ENCODE measurements at places on chromosomes 11 and 22.

GRCh38 chr11:131064373-131064991, 148.2 kb upstream of the SNX19 start:
- DNase-seq: peak; percentile 74

DNA sequence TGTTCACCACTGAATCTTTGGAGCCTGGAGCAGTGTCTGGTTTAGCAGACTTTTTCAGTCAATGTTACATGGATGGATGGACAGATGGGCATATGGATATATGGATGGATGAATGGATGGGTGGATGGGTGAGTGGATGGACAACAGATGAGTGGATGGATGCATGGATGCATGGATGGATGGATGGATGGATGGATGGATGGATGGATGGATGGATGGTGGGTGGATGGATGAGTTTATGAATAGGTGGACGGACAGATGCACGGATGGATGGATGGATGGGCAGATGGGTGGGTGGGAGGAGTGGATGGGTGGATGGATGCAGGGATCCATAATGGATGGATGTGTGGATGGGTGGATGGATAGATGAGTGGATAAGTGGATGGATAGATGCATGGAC, 19.0 kb downstream of the PSMD13 start:
- DNase-seq: no peak

DNA sequence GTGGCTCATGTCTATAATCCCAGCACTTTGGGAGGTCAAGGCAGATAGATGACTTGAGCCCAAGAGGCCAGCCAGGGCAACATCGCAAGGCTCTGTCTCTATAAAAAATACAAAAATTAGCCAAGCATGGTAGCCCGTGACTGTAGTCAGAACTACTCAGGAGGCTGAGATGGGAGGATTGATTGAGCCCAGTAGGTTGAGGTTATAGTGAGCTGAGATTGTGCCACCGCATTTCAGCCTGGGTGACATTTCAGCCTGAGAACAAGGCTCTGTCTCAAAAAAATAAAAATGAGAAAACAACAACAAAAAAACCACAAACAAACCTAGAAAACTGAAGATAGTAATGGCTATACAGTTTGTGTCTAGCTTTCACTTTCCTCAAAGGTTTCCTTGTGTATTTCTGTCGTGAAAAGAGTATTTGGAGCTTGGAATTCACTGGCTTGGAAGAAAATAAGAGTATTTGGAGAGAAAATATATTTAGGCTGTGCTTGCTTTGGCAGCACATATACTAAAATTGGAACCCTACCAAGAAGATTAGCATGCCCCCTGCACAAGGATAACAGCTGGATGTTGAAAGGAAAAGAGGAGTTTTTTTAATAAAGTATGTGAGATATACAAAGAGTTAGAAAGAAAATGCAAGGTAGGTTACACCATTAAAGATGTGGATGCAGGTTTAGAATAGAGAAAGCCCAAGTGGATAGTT, 3.9 kb upstream of the BIRC3 start:
- DNase-seq: no peak

- DNase-seq: no peak
Measured at GRCh38 chr11:74069146-74070046, 60.5 kb upstream of the UCP3 start.

- no peak for DNase-seq
Measured at GRCh38 chr11:15704064-15704463, 589.3 kb downstream of the INSC start.

DNA sequence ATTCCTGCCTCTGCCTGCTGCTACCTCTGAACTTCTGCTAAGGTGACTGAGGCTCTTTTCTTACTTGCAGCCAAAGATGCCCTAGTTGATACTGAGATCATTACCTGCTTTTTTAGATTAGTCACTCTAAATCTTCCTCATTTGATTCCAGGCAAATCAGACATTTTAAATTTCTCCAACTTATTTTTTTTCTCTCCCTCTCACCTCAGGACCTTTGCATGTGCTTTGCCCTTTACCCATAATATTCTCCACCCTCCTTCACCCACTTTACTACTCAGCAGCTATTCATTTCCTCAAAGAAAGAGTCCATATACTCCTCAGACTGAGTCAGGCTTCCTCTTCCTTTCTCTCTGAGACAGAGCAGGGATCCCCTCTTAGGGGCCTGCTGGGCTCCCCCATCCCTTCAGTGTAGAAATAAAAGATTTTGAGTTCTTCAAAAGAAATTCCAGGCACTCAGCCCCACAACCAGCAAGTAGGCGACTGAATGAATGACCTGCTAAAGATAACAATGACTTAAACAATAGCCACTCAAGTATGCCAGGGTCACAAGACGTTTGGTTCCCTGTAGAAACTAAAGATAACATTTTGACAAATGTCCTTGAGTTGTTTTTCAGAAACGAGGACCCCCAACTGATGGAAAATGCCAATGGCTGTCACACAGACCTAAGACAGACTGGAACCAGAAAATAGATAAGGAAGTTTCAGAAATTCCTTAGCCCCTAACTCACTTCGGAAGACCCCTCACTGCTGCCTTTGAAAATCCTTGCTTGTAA, 104.2 kb downstream of the MTNR1B start:
- DNase-seq: no peak

DNA sequence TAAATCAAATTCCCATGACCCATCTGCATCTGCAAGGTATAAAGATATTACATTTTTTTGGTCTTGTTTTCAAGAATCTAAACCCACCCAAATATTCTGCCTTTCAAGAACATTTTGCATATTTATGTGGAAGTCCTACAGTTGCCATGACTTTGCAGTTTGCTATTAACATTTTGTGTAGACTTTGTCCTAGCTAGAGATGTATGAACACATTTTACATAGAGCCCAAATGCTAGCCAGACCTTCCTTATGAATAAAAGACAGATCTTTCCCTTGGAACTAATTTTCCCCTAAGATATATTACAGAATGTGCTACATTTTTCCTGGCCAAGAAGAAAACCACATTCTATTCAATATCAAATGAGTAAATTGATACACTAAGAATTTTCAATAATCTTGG, 772.5 kb downstream of the KCNA4 start:
- no peak for DNase-seq

DNA sequence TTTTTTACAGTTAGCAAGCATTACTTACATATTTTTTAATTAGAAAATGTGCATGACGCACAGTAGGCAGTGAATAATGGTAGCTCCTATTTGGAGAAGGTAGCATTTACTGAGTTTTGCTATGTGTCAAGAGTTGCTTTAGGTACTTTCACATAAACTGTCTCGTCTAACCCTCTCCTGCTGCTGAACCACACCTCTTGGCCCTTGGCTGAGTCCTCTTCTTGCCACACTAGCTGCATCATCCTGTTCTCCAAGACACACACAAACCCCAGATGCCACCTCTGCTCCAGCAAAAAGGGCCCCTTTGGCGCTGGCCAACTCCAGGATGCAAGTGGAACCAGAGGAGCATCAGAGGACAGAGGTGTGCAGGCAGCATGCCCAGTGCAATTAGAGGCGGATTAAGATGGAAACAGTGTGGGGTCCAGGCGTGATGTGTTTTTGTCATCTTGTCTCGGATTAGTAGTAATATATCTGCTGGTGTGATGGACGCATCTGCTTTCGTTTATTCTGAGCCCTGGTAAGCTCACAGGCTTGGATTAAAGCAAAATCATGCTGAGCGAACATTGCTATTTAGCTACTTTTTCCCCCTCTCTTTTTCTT, 367.0 kb upstream of the CADM1 start:
- DNase-seq: no peak

GRCh38 chr22:19868773-19869471, 14.2 kb upstream of the GNB1L start:
- DNase-seq: peak; percentile 75

DNA sequence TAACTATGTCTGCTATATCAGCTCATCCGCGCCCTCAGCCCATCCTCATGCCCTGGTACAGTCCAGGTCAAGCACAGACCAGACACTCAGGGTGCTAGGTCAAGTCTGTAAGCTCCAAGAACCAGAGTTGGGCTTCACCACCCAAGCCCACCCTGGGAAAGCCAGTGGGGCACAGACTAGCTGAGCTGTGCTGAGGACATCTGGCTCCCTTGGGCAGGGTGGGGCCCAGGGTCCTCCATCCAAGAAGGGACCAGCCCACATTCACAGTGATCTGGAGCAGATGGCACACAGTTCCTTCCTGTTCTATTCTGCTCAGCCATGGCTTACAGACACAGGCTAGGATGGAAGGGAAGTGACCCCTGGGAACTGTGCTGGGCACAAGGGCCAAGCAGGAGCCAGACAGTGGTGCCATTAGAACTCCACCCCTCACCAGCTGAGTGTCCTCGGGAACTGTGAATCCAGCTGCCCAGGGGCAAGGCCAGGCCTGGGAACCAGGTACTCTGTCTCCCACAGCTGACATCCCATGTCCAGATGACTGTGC, 9.1 kb downstream of the P2RY6 start:
- DNase-seq: no peak

- DNase-seq: no peak
Measured at GRCh38 chr11:45237711-45238315, 48.3 kb downstream of the SYT13 start.

DNA sequence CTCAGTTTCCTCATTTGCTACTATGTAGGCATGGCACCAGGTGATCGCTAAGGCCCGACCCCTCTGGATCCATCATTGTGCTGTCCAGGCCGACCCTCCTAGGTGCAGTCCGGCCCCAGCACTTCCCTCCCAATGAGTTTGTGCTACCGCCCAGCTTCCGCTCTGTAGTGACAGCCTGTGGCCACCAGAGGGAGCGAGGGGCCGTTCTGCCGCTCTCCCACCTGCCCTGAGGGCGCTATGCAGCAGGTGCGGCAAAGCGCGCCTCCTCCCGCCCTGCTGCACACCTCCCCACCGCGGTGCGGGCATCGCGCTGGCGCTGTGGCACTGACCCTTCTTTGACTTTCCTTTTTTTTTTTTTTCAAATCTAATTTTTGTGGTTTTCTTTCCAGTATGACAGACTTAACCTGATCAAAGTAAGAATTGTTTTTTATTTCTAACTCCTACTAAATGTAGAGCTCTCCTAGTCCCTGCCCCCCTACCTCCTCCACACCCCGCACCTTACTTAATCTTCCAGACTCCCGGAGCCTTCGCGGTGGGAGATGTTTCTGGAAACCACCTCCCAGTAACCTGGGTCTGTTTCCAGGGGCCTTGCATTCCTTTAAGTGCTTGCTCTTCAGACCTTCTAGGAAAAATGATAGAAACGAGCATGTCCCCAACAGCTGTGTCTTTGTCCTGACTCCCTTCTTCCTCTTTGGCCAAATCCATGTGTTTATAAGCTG, 73.7 kb downstream of the SCN3B start:
- peak; percentile 65 for DNase-seq

- DNase-seq: no peak
Measured at GRCh38 chr22:44920183-44920582, 89.6 kb downstream of the PHF21B start.

DNA sequence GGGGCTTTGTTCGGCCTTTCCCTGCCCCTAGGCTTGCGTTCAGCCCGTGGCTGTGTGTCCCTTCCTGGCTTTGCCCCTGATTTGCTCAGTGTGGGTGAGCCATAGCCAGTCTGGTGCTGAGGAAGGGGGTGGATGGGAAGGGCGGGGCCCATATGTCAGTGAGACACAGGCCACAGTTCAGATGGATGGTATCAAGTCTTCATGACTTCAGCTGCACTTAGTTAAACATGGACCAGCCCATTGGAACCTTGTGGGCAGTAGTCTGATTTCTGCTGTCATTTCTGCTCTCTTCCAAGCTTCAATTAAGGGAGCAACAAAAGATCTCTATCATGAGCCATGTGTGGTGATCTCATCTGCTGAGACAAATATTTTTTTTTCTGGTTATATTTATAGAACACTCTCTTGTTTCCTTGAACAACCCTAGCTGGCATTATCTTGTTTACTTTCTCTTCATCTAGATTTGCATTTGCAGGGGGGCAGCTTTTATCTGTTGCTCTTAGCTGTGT, 21.6 kb upstream of the PEX26 start:
- DNase-seq: peak; percentile 26

GRCh38 chr22:32951807-32952153, 106.4 kb downstream of the SYN3 start:
- DNase-seq: peak; percentile 15

DNA sequence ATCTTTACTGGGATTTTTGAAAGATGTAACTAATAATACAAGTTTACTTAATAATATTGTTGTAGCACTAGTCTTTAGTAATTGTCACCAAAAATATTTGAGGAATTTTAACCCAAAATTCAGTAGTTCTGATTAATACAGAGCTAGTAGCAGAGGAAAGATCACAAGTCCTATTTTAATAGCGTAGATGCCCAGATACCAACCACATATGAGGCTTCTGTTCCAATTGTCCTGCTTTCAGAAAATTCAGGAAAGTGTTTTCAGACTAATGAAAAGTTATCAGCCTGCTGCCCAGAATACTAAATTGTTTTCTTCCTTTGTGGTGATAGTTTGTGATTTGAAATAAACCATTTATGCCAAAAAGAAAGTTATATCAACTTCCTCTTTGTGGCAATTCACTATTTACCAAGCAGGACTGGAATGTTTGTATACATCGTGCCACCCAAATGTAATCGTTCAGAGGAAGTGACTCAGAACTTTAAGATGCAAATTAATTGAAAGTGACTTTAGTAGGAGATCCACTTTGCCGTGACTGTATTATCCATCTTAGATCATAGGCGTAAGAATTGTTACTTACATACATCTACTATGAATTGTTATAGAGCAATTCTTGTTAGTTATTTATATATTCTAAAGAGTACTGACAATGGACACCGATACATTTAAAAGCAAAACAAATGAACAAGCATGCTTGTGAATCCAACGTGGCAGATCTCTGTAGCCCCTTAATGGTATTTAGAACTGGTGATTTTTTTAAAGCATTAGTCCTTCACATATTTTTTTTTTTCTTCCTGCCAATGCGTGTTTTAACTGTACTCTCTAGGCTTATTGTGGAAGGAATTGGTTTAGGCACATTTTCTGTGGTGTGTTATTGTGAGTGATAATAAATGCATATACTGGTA, 231.0 kb downstream of the DDX10 start:
- DNase-seq: no peak

DNA sequence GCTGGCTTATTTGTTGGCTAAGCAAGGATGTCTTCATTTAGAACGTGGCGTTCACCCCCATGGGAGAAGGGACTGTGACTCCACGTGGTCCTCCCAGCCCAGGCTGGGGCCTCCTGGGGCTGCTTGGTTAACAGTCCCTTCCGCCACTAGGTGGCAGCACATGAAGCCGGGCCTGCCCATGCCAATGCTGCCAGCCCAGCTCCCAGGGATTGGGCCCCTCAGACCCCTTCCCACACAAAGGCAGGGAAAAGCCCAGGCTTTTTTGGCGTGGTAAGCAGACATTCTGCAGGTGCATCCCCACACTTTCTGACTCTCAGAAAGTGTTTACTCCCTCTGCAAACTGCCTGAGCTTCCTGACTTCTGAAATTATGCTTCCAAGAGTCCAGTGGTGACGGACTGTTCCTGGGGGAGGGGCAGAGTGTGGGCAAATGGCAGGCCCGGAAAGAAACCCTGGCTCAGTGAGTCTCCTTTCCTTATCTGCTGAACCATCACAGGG, 3.1 kb downstream of the CBX6 start:
- DNase-seq: peak; percentile 80

DNA sequence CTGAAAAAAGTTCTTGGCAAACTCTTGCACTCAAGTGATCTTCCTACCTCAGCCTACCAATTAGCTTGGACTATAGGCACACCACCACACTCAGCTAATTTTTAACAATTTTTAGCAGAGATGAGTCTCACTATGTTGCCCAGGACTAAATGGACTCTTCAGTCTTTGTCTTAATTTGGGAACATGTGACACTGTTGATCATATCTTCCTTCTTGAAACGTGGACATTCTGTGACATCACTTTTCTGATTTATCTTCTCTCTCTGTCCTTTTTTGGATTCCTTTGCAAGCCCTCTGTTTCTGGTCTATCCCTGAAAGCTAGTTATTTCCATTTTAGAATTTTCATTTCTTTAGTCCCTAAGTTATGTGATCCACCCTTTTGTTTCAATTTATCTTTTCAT, 42.0 kb downstream of the RSF1 start:
- no peak for DNase-seq

All from head of caudate nucleus (tissue), 42 donors.